Lower leg skin (tissue), 4 donors: ENCODE measurements at places on chromosomes 6 and 20. TPM values are rescaled to one million over a fixed set of nuclear protein-coding genes. Genes with fewer than 3 reads are reported as not detected.

HEBP2 gene
- total RNA-seq = 195 TPM

ENPP5 gene
- 0.34 TPM for total RNA-seq

CRISP3 gene
- total RNA-seq = 7.6 TPM

RNF144B gene
- total RNA-seq = 57.4 TPM

HLA-DPA1 gene
- total RNA-seq = 57.1 TPM

HLA-DOB gene
- total RNA-seq = 1.7 TPM

- DNase-seq = no peak
These were observed 30.5 kb downstream of the MUC22 start for GRCh38 chr6:31040801-31041200.

GRCh38 chr6:169029861-169030260 lies 223.8 kb downstream of the THBS2 start:
- DNase-seq = no peak

DNA sequence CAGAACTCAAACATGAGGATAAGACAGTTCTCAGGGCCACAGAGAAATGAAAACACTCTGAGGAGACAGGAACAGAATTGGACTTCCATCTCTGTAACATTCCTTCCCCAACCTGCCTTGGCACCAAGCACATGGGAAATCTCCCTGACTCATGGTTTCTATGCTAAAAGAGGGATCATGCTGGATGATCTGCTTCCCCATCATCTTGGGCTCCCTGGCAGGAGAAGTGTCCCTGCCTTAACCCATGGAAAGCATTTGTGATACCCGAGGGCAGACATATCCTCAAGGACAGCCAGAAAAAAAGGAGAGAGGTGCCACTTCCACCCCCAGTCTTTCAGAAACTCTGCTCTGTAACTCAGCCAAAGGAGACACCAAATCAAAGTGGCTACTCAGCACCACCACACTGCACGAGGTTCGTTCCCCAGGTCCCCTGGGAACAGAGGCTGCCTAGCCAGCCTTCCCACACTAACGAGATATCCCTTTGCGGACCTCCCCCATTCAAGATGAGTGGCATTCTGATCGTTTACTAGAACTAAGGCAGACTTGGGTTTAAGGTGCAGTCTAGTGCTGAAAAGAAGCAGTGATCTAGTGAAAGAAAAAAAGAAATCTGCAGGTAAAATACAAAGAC lies 34.8 kb downstream of the BLOC1S5 start:
- no peak for DNase-seq

DNA sequence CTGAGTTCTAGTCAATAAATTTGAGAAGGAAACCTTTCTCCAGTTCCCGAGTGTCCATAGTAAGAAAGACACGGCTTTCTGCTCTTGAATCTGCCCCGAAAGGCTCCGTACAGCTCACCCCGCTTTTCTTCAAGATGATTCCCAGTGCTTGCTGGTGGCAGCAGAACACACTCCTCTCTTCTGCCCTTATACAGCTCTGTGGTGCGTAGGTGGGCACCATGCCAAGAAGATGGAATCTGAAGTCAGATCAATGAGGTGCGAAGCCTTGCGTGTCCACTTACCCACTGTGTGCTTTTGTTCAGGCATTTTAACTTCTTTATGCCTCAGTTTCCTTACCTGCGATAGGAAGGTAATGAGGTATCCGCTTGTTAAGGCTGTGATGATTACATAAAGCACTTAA lies 142.2 kb downstream of the WDR27 start:
- DNase-seq = peak; percentile 25

GRCh38 chr20:52231230-52231746 lies 39.7 kb upstream of the ZFP64 start:
- DNase-seq = no peak

- no peak for DNase-seq
These were observed 28.4 kb downstream of the CASP8AP2 start for GRCh38 chr6:89858041-89858440.

DNA sequence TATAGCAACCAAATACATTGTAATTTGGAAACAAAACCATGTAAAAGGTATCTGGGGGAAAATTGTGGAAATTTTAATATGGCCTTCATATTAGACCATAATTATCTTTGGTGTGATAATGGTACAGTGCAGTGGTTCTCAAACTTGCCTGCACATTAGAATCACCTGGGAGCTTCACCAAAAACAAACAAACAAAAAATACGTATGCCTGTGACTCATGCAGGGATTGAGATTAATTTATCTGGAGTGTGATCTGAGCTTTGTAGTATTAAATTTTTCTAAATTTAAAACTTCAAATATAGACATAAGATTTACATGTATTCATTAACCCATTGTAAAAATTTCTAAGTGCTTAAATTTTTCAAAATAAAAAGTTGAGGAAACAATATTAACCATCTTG lies 31.5 kb downstream of the ARHGAP18 start:
- DNase-seq = no peak

GRCh38 chr6:168641446-168641845 lies 200.5 kb downstream of the SMOC2 start:
- DNase-seq = no peak

DNA sequence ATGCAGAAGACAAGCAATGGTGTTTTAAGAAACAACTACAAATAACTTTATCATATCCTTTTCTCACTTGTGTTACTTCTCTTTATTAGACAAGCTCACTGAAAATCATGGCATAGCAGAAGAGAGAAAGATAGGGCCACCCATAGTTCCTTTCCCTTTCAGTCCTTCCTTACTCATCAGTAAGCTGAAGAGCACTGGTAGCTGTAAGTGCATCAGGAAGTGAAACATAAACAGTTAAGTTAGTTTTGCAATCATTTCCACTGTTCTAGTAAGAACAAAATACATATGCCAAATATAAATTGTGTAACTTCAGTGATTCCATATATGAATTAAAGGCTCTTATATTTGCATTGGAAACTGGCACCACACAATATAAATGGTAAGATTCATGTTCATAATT lies 220.1 kb downstream of the HACE1 start:
- no peak for DNase-seq

GRCh38 chr6:50974319-50974718 lies 155.6 kb downstream of the TFAP2B start:
- no peak for DNase-seq

GRCh38 chr6:118565311-118565960 lies 17.3 kb downstream of the PLN start:
- DNase-seq = no peak

- no peak for DNase-seq
These were observed 23.0 kb upstream of the CD24 start for GRCh38 chr6:106997392-106998158.

DNA sequence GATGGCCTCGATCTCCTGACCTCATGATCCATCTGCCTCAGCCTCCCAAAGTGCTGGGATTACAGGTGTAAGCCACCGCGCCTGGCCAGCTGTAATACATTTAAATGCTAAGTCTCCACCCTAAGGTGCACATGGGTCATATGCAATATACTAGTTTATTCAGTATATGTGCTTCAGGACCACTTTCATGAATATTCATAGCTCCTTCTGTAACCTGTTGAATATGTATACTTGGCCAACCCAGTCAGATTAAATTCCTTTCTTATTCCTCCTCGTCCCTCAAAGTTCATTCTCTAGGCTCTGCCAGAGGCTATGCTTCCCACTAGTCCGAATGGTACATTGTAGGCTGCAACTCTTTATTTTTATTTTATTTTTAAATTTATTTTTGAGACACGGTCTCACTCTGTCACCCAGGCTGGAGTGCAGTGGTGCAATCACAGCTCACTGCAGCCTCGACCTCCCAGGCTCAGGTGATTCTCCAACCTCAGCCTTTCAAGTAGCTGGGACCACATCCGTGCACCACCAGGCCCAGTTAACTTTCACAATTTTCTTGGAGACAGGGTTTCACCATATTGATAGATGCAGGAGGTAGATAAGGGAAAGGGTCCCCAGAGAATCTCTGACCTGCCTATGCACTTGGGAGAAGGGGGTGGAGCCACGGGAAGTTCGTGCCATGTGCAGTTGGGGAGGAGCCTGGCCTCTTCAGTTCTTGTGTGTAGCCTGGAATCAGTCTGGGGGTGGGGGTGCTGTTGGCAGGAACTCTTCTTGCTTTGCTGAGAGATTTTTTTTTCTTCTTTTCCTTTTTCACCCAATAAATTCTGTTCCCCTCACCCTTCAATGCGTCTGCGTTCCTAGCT lies 41.3 kb upstream of the DDR1 start:
- no peak for DNase-seq

GRCh38 chr20:36579996-36580545 lies 6.7 kb downstream of the TGIF2 start:
- no peak for DNase-seq
